ENCODE measurements at places on chromosomes 1 and 21.

DNA sequence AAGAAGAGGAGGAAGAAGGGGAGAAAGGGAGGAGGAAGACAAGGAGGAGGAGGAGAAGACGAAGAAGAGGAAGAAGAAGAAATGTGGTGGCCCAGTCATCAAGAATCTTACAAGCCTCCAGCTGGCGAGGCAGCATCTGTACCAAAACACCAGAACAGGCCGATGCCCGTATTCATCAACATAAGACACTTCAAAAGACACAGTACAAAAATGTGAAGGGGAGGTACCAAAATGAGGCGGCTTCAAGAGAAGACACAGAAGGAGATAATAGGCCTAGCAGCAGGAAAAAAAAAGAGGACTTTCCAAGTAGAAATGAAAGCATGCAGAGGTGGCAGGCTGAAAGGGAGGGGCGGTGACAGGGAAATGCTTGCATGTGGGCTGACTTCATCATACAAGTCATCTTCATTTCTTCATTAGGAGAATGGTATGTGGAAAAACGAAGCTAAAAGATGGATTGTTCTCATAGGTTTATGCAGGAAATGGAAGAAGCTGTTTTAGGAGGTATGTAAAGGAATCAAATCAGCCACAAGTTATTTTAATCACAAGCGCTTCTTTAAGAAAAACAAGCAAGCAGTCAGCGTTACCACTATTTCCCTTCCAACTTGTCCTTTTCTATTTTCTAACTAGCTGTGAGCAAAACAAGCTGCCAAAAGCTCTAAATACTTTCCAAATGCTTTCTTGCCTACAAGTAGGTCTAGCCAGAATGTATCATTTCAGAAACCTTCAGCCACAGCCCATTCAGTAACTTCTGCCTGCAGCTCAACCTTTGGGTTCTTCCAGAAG, 192.3 kb downstream of the SLC45A1 start:
- peak; percentile 74 for DNase-seq

DNA sequence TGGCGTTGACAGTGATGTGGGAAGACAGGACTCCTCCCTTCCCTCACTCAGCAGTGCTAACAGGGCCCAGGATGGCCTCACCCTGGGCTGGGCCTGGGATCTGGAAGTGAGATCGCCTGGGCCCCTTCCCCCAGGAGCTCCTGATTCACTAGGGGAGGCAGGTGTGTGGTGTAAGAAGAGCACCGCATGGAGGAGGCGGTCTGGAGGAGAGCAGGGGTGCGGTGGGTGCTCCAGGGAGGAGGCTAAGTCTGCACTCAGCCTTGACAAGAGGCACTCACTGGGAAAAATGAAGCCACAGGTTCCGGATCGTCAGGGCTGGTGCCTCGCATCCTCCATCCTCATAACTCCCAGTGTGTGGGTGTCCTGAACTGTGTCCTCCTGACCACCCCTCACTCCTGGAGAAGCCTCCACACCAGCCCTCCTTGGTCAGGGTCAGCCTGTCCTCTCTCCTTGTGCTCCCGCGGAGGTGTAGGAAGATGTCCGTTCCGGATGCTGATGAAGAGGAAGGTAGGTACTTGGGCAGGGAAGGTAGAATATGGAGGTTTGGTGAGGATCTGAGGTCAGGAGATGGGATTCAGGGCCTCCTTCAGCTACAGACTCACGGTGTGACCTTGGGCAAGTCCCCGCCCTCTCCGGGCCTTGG, 142.1 kb upstream of the WNT4 start:
- DNase-seq = no peak

- DNase-seq = no peak
Measured at GRCh38 chr21:39033878-39034589, 149.2 kb downstream of the PSMG1 start.

- DNase-seq = no peak
Measured at GRCh38 chr1:59104191-59104760, 192.6 kb upstream of the FGGY start.

- DNase-seq = no peak
Measured at GRCh38 chr1:12539320-12539704, 78.7 kb downstream of the DHRS3 start.

DNA sequence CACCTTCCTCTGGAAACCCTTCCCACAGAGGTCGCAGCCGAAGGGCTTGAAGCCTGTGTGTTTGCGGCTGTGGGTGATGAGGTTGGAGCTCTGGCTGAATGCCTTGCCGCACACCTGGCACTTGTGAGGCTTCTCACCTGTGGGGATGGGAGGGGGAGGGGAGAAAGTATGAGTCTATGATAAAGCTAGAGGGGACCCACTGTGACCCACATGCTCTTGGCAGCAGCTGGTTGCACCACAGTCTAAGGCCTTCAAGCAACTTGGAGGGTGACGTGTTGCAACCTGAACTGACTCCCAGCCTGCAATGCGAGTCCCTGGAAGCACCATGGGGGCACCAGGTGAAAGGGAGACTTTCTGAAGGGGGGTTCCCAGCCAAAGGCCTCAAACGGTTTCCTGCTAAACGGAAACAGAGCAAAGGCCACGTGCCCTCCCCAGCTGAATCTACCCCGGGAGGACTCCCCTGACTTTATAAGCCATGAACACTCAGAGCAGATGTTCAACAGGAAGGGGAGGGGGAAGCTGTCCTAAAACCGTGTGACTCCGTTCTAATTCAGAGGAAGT, 10.6 kb downstream of the GFI1 start:
- DNase-seq = no peak

GRCh38 chr1:156608036-156608674, 6.9 kb upstream of the GPATCH4 start:
- DNase-seq = peak; percentile 81

DNA sequence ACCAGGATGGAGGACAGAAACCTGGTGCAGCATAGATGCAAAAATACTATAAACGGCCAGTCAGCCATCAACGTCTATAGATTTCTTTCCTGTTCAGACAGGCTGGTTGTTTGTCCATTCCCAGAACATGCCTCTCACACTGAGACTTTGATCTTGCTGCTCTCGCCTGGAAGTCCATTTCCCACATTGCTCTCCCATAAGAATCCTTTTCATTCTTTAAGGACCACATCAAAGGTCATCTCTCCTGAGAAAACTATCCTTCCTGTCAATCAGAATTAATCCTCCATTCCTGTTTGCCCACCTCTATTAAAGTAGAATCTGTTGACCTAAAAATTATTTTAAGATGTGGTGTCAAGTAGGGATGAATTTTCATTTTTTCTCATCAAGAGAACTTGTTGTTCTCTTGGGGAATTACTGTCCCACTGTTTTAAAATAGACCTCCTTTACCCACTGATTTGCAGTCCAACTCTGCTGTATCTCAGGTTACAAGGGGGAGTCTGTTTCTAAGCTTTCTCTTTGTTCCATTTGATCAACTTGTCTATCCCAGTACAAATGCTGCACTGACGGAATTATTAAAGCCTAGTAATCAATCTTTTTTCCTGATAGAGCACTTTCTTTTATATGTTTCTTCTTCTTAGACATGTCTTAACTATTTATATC, 172.7 kb downstream of the PATJ start:
- no peak for DNase-seq

DNA sequence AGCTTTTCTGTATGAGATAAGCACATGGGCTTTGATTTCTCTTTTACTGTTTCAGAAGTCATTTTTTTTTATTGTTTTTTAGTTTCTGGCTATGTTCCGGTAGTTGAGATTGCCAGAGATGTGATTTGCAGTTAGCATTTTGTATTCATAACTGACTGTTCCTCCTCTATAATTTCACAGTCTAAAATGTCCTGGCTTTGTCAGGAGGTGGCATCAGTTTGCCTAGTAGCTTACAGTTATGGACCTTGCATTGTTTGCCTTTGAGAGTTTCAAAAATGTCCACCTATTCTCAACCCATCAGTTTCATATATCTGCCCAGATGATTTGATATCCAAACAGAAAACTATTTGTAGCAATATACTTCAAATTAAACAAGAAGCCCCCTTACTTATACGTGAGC, 39.5 kb upstream of the ST6GALNAC3 start:
- DNase-seq = no peak

- no peak for DNase-seq
Measured at GRCh38 chr1:99535470-99536164, 110.3 kb upstream of the PALMD start.

DNA sequence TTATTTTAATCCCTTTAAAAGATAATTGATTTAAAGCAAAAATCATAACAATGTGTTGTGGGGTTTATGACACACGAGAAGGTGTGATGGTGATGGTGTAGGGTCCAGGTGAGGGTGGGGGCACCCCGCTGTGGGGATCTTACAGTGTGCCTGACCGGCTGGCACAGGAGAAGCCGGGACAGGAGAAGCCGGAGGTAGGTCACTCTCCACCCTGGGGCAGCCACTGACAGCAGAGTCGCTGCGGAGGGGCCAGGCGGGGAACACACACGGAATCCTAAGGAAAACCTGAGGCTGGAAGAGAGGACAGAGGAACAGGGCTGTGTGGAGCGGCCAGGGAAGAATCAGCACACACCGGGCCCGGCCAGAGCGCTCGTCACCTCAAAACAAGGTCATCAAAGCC, 4.3 kb upstream of the LRRC3 start:
- no peak for DNase-seq

DNA sequence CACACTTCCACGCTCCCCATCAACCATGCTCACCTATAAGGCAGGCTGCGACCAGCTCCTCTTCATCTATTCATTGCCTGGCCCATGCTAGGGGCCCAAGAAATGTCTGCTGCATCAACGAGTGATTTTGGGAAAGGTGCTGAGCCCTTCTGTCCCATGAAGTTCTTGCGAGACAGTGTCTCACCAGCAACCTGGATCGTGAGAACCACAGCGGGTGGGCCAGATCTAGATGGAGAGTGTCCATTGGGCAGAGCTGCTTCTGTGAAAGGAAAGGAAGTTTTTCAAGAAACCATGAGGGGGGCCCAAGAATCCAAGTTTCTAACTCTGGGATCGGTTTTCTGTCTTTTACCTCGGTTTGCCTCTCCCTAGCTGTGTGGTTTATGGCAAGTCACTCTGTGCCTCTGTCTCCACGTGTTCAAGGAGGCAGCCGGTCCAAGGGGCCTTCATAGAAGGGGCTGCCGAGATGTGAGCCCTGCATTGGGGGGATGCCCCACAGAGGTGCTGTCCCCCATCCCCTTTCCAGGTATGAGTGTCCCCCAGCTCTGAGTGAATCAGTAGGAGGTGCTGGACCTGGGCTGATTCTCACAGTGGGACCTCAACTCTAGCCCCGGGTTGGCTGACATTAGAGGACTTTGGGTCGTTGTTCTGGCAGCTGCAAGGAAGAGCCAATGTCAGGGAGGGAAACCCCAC, 8.3 kb upstream of the PADI1 start:
- no peak for DNase-seq

GRCh38 chr1:80417671-80418070, 1383.1 kb upstream of the ADGRL2 start:
- no peak for DNase-seq

- peak; percentile 54 for DNase-seq
Measured at GRCh38 chr1:174769961-174770549, 229.7 kb upstream of the CACYBP start.

DNA sequence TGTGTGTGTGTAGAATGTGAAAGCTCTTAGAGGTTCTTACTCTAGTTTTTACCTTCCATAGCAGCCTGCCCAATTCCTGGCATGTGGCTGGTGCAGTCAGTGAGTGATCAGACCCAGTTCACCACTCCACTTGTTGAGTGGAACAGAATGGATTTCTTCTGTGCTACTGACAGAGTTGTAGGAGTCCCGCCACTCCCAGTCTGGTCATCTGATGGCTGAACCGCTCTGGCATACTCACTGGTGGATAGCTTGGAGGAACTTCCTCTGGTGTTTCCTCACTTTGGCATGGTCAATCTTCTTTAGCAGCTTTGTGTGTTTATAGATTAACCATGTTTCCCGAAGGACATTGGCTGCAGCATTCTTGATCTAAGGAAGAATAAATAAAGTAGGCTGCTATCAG, 106.7 kb upstream of the ADAR start:
- DNase-seq = no peak

- peak; percentile 52 for DNase-seq
Measured at GRCh38 chr1:178093951-178094738, at the start of gene RASAL2. Gene RASAL2, plus strand, starts transcription at chr1:178094104. Its CDS starts 389 bp downstream, at chr1:178094493.

- DNase-seq = no peak
Measured at GRCh38 chr21:39141502-39141901, 41.7 kb downstream of the PSMG1 start.

DNA sequence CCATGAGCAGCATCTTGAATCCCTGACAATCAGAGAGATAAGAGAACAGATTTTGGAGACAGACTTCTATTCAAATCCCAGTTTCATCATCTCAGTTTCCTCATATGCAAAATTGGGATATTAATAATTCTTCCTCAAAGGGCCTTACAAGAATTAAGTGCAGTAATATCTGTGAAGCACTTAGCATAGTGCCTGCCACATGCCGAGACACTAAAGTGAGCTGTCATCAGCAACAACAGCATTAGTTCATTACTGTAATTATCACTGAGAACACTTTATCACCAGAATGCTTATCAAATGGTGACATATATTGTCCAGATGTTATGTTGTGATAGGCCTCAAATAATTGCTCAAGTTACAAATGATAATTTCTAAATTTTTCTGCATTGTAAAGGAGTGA, 922 bp upstream of the FCRLB start:
- DNase-seq = no peak

- DNase-seq = no peak
Measured at GRCh38 chr1:59025201-59025600, 241.4 kb upstream of the JUN start.

GRCh38 chr21:34299168-34299539, 64.7 kb upstream of the KCNE2 start:
- no peak for DNase-seq

- DNase-seq = no peak
Measured at GRCh38 chr1:208835097-208835463, 590.9 kb upstream of the PLXNA2 start.

- no peak for DNase-seq
Measured at GRCh38 chr1:159675046-159675445, 39.3 kb downstream of the CRP start.

DNA sequence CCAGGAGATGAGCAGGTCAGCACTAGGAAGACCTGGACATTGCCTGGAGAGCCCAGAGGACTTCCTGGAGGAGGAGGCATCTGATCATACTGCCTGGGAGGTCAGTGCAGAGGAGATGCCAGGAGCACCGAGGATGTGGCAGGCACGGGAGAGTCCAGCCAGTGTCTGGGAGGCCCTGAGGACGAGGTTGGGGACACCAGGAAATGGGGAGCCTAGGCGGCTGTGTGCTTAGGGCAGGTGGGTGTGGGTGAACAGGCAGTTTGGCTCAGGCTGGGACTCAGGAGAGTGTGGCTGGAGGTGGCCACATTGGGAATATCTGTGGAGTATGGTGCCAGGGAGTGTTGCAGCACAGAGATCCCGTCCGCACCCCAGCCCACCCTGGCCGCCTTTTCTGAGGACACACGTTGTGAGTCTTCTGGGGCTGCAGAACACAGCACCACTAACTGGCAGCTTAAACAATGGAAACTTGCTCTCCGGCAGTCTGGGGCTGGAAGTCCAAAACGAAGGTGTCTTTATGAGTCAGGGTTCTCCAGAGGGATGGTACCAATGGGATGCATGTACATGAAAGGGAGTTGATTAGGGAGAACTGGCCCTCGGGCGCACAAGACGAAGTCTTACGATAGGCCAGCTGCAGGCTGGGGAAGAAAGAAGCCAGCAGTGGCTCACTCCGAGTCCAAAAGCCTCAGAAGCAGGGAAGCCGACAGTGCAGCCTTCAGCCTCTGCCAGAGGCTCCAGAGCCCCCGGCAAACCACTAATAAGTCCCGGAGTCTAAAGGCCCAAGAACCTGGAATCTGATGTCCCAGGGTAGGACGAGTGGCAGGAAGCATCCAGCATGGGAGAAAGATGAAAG, 58.0 kb downstream of the FAAP20 start:
- no peak for DNase-seq

All from putamen (tissue), 1 donor.